DND-41 (cell line): ENCODE measurements at places on chromosomes 3 and 15.

- H3K27me3 ChIP-seq = no peaks in the 10 kb centered on the region
- H3K4me1 ChIP-seq = peaks cover 38% of the 10 kb centered on the region
- peak overlapping the region; percentile 73; the same call in 1 of the 2 replicates for H3K27ac ChIP-seq
- DNase-seq = no peak
- H3K36me3 ChIP-seq = no peaks in the 10 kb centered on the region
Observed at GRCh38 chr3:134917631-134918030, 122.6 kb downstream of the EPHB1 start.

DNA sequence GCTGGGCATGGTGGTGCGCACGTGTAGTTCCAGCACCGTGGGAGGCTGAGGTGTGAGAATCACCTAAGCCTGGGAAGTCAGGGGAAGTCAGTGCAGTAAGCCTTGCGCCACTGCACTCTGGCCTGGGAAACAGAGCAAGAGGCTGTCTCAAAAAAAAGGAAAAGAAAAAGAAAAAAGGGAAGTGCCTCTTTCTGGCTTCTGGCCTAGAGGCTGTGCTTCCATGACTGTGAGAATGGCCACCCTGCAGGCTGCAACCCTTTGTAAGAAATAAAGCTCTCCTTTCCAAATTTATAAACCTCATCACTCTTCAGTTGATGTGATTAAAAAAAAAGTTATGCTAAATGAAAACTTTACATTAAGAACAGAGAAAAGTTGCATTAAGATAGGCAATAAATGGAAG is 774.3 kb downstream of the TUSC7 start:
- H3K36me3 ChIP-seq = no peaks in the 10 kb centered on the region
- no peak for DNase-seq
- H3K4me3 ChIP-seq = no peak overlapping the region
- H3K4me1 ChIP-seq = no peaks in the 10 kb centered on the region
- H3K27ac ChIP-seq = no peak overlapping the region

DNA sequence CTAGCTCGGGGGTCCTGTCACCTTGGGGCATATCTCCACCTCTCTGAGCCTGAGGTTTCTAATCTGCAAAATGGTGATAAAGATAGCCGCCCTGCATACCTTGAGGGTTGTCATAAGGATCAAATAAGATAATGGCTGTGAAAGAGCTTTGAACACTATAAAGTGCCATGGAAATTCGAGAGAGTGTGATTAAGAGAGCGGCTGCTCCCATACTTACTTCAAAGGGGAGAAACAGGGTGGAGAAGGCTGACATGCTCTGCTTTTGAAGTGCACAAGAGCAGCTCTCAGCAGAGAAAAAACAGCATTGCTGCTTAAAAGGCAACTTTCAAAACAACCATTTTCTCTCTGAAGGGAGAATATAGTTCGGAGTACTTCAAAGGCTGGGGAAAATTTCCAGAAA is 529.2 kb downstream of the EPHB1 start:
- H3K4me3 ChIP-seq = no peak overlapping the region
- no peaks in the 10 kb centered on the region for H3K4me1 ChIP-seq
- H3K27ac ChIP-seq = no peak overlapping the region
- DNase-seq = no peak
- no peaks in the 10 kb centered on the region for H3K36me3 ChIP-seq

DNA sequence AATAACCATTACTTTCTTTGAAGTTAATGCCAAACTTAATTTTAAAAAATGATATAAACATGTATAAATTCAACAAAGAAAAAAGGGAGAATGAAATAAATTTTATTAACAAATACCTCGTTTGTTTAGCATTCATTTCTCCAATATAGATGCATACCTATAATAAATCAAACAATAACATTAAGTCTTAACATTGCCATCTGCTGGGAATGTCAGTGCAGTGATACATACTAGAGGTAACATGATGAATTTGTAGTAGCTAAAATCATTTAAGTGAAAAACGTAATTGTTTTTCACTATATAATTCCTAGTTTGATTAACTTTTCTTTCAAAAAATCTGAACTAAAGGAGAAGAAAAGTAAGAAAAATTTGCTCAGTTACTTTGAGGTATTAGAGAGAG is 340.2 kb upstream of the CBLB start:
- H3K4me1 ChIP-seq = peaks cover 19% of the 10 kb centered on the region
- no peak overlapping the region for H3K27ac ChIP-seq
- no peak overlapping the region for H3K4me3 ChIP-seq
- H3K27me3 ChIP-seq = no peaks in the 10 kb centered on the region
- no peaks in the 10 kb centered on the region for H3K36me3 ChIP-seq

DNA sequence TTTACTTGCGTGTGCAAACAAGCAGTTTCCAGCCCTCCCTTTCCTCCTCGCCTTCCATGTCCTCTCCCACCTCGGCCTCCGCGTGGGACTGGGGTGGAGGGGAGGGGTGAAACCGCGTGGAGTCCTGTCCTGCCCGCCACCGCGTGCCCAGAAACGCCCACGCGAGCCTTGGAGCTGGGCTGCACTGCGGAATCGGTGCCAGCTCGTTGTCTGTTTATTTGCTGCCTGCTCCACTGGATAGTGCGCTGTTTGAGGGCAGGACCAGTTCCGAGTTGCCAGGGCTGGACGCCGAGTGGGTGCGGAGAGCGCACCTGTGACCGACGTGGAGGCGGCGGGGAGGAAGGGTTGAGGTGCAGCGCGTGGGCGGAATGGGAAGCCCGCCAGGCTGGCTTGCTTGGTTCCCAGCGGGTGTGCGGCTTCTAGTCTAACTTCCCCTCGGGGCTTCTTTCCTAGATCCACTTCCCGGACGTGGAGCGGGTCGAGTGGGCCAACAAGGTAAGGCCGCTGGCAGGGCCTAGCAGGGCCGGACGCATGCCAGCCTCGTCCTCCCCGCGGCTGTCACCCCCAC is 17.3 kb downstream of the ESYT3 start:
- H3K4me1 ChIP-seq = no peaks in the 10 kb centered on the region
- H3K27me3 ChIP-seq = no peaks in the 10 kb centered on the region
- H3K27ac ChIP-seq = no peak overlapping the region
- H3K36me3 ChIP-seq = no peaks in the 10 kb centered on the region

DNA sequence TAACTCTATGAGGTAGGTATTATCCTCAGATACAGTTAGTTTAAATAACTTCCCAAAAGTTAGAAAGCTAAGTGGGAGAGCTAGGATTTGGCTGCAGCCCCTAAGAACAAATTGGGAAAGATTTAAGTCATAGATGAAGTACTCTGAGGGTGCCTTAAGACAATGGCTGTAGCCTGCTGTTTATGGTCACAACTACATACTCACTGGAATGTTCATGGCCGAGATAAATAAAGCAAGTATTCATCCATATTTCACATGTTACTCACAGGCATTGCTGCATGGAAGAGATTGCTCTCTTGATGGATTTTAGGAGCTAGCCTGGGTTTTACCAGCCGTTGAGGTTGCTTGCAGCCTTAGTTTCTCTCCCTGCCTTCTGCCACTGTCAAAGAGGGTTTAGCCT is 145.0 kb downstream of the CMSS1 start:
- no peaks in the 10 kb centered on the region for H3K27me3 ChIP-seq
- no peak for DNase-seq
- H3K4me3 ChIP-seq = no peak overlapping the region
- no peaks in the 10 kb centered on the region for H3K4me1 ChIP-seq

GRCh38 chr15:48336940-48337339 is 5.7 kb downstream of the DUT start:
- no peaks in the 10 kb centered on the region for H3K27me3 ChIP-seq
- H3K4me1 ChIP-seq = peaks cover 56% of the 10 kb centered on the region
- DNase-seq = peak; percentile 34
- H3K36me3 ChIP-seq = peaks cover 79% of the 10 kb centered on the region

DNA sequence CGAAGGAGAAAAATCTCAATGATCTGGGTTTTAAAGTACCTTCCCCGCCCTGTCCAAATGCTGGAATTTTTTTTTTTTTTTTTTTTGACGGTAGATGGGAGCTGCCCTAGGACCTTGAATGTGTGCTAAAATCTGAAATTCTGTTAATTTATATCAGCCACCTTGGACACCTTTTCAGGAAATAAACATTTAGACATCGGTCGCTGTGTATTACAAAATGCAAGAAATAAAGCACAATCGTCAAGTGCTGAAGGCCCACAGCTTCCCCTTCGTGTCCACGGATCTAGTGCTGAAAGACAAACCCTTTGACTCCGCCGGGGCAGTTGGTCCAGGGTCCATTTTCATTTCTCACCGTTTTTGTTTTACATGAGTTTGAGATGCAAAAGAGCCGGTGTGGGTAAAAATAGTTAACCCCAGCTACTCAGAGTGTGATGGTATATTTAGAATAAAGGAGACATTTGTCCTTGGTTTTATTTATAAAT is 90.2 kb upstream of the CHD2 start:
- H3K36me3 ChIP-seq = no peaks in the 10 kb centered on the region
- peak overlapping the region; percentile 90 for H3K27ac ChIP-seq
- no peaks in the 10 kb centered on the region for H3K27me3 ChIP-seq
- peak; percentile 32 for DNase-seq
- peak overlapping the region; percentile 3; the same call in 1 of the 2 replicates for H3K4me3 ChIP-seq

- no peak overlapping the region for H3K4me3 ChIP-seq
- H3K36me3 ChIP-seq = peaks cover 16% of the 10 kb centered on the region
- H3K27me3 ChIP-seq = no peaks in the 10 kb centered on the region
- H3K27ac ChIP-seq = no peak overlapping the region
- no peaks in the 10 kb centered on the region for H3K4me1 ChIP-seq
Observed at GRCh38 chr3:44962621-44963393, 13.2 kb downstream of the ZDHHC3 start.

GRCh38 chr3:192373586-192373985 is 353.8 kb downstream of the FGF12 start:
- H3K36me3 ChIP-seq = no peaks in the 10 kb centered on the region
- H3K4me3 ChIP-seq = no peak overlapping the region
- no peaks in the 10 kb centered on the region for H3K27me3 ChIP-seq

DNA sequence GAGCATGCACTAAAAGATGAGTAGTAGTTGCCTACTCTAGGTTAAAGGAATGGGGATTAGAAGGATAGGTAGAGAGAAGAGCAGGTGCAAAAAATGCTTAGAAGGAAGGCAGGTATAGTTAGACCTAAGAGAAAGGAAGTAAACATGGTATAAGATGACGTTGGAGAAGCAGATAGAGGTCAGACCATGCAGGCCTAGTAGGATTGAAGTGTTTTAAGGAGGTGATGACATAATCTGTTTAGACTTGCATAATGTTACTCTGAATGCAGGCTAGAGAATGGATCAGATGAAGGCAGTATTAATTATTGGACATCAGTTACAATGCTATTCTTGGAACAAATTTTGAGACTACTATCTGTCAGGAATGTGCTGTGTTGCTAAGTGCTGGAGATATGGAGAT is 11.1 kb upstream of the ECT2 start:
- no peaks in the 10 kb centered on the region for H3K27me3 ChIP-seq
- H3K4me3 ChIP-seq = no peak overlapping the region
- no peak overlapping the region for H3K27ac ChIP-seq
- H3K4me1 ChIP-seq = no peaks in the 10 kb centered on the region

DNA sequence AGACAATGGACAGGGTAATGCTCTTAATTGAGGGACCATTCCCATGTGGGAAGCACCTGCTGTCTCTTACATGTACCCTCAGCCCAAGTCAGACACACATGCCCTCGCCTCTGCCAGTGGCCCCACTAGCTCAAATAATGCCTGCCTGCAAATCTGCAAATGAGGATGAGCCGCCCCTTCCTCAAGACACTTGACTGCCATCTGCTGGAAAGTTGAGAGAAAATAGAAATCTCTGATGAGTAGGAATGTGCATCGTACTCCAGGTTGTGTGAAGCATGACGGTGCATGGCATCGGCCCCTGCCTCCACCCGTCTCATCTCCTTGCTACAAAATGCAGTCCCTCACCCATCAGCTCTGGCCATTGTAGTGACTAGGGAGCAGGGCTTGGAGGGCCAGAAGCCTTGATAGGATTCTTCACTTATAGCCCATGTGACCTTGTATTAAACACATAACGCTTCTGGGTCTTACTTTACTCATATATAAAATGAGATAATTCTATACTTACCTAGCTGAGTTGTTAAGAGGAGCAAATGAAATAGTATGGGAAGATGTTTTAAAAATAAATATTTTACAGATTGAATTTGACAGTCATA is 6.3 kb upstream of the SCN5A start:
- H3K36me3 ChIP-seq = no peaks in the 10 kb centered on the region
- no peak overlapping the region for H3K4me3 ChIP-seq
- H3K27me3 ChIP-seq = peaks cover 33% of the 10 kb centered on the region
- H3K27ac ChIP-seq = no peak overlapping the region

- no peaks in the 10 kb centered on the region for H3K27me3 ChIP-seq
- no peak for DNase-seq
- H3K4me1 ChIP-seq = no peaks in the 10 kb centered on the region
- H3K4me3 ChIP-seq = no peak overlapping the region
- H3K36me3 ChIP-seq = peaks cover 37% of the 10 kb centered on the region
Observed at GRCh38 chr15:63256433-63257274, 20.8 kb upstream of the APH1B start.

DNA sequence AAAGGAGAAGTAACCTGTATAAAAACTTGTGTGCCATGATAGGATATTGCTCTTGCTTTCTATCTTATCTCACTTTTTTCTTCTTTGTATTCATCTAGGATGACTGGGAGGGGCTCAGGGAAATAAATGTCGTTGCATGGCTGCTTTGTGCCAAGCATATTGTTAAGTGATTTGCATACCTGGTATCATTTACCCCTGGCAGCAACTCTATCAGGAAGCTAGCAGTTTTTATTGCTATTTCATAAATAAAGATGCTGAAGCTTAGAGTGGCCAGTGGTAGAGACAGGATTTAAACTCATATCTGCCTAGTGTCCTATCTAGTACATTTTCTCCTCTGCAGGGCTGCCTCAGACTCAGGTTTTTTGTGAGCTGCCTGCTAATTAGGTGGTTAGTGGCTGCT is 253.3 kb downstream of the PTPRG start:
- no peaks in the 10 kb centered on the region for H3K4me1 ChIP-seq
- H3K36me3 ChIP-seq = no peaks in the 10 kb centered on the region
- H3K27me3 ChIP-seq = no peaks in the 10 kb centered on the region
- H3K27ac ChIP-seq = no peak overlapping the region

- H3K36me3 ChIP-seq = no peaks in the 10 kb centered on the region
- H3K4me3 ChIP-seq = no peak overlapping the region
- no peaks in the 10 kb centered on the region for H3K4me1 ChIP-seq
- DNase-seq = no peak
- peaks cover 3% of the 10 kb centered on the region for H3K27me3 ChIP-seq
Observed at GRCh38 chr3:55923207-55923606, 436.1 kb upstream of the WNT5A start.

DNA sequence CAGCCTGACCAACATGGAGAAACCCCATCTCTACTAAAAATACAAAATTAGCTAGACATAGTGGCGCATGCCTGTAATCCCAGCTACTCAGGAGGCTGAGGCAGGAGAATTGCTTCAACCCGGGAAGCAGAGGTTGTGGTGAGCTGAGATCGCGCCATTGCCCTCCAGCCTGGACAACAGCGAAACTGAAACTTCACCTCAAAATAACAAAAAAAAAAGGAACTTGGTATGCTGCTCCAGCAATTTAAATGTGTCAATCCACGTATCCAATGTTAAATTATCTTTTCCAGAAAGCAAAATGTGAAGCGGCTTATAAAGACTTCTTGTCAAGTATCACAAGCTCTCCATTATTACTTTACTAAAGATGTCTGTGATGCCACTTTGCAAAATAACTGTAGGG is 9.9 kb upstream of the ARIH1 start:
- DNase-seq = no peak
- peaks cover 13% of the 10 kb centered on the region for H3K4me1 ChIP-seq
- H3K27ac ChIP-seq = no peak overlapping the region
- no peak overlapping the region for H3K4me3 ChIP-seq
- H3K27me3 ChIP-seq = no peaks in the 10 kb centered on the region
